H9 (cell line): ENCODE measurements at places on chromosomes 5 and 9. TPM values are rescaled to one million over a fixed set of nuclear protein-coding genes. Genes with fewer than 3 reads are reported as not detected.

Gene FOXD4
- 0.20 and 0.22 TPM in 2 replicates for total RNA-seq

Gene TAS2R1
- not detected in 2 replicates for total RNA-seq

Gene CWC27
- 41.9 TPM in 2 replicates for total RNA-seq

Gene CER1
- total RNA-seq: 22.3 and 24.3 TPM in 2 replicates

Gene NREP
- total RNA-seq: 159 and 163 TPM in 2 replicates

Gene TRIM7
- not detected in 2 replicates for total RNA-seq

Gene IL7R
- not detected in 2 replicates for total RNA-seq

Gene IL4
- not detected in 2 replicates for total RNA-seq

Gene NPM1
- total RNA-seq: 3,020 and 3,122 TPM in 2 replicates

DNA sequence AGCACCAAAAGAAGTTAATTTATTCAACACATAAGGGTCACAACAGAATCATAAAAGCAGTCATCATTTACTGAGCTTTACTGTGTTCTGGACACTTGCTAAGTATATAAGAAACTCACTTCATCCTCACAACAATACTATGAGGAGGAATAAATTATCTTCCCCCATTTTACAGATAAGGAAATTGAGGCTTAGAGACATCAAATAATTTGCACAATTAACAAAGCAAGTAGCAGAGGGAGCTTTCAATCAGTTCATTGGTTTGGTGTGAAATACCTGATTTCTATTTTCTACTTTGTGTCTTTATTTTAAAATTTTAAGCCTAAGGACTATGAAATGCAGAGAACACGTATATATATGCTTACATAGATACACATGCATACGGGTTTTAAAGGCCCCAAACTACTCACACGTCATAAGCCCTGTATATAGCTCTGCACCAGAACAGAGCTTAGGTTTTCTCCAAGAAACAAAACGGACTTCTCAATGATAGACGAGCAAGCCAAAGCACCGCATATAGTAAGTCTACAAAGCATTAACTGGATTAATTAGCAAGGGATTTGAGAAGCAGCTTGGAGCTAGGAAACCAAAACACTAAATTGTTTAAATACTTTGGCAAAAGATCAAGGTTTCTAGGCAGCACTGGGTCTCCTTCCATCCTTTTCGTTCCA lies 95.6 kb downstream of the DENND1A start:
- no peak for DNase-seq

DNA sequence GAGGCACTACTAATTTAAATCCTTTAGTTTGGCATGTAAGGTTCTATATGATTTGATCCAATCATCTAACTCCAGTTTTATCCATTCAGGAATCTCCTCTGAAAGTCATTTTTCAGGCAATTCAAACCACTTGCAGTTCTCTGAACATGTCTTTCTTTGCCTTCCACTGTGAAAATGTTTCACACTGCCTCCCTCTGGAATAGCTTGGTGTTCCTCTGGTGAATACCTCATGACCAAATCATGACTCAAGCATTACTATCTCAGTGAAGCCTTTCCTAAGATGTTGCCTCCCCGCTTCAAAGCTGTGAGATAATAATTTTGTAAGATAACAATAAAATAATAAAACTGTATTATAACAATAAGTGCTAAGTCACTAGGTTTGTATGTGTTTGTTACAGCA lies 981.1 kb downstream of the DTWD2 start:
- no peak for DNase-seq

GRCh38 chr5:25006237-25006636 lies 361.5 kb upstream of the CDH10 start:
- DNase-seq: no peak

GRCh38 chr9:132447346-132447745 lies 37.3 kb downstream of the CFAP77 start:
- peak; percentile 84 for DNase-seq

DNA sequence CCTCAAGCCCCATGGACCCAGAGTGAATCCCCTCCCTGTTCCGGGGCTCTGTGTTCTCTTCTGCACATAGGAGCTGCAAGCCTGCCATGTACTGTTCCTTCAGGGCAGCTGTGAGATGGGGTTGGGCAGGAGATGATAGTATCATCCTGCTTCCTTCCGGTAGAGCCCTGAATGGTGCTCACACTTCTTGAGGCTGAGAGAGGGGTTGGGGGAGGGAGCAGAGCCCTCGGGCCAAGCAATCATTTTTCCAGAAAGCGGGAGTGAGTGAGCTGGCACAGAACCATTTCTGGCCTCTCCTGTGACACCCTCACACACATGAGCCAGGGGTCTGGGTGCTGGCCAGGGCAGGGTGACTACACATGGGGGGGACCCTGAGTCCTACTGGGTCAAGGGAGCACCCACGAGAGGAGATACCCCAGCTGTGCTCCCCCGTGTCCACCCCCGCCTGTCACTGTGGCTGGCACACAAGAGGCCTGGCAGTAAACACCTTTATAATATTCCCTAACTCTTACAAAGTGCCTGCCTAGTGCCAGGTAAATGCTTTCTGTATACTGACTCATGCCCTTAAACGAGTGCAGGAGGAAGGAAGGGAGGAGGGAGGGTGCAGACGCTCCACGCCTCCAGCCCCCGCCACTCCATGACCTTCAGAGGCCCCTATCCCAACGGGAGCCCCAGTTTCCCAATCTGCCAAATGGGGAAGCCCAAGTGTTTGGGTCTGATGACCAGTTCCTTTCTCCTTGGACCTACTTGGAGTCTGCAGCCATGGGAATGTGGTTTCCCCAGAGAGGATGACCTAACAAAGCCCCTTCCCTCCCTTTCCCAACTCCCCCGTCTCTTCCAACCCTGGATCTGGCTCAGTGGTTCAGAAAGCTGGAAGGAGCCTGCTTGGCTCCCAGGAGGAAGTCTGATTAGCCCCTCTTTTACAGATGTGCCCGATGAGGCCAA lies 15.5 kb downstream of the AKNA start:
- DNase-seq: no peak

DNA sequence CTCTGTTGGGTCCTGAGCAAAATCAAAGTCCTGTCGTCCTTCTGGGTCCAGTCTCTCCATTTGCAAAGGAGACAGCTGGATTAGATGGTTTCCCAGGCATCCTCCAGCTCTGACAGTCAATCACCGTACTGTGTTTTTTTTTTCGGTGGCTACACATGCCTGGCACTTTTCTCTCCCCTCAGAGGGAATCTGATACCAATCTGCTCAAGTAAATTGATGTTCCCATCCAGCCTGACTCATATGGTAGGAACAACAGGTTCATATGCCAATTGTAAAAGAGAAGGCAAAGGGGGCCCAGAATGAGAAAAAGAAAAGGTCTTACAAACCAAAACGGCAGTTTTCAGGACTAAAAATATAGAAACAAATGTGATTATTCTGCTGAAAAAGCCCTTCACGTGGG lies 1.2 kb downstream of the FBXO10 start:
- DNase-seq: no peak

DNA sequence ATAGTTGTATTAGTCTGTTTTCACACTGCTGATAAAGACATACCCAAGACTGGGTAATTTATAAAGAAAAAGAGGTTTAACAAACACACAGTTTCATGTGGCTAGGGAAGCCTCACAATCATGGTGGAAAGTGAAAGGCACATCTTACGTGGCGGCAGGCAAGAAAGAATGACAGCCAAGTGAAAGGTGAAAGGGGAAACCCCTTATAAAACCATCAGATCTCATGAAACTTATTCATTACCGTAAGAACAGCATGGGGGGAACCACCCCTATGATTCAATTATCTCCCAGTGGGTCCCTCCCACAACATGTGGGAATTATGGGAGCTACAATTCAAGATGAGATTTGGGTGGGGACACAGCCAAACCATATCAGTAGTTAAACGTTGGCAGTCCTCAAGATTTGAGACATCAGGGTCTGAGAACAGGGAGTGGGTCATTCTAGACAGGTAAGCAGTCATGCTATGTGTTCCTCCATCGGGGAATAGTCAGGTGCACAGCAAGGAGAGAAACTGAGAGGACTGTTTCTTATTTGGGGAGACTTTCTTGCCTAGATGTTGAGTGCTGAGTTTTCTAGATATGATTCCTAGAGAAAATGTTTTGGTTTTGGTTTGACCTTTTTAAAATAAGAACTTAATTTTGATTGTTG lies 45.8 kb upstream of the ENTREP1 start:
- no peak for DNase-seq

DNA sequence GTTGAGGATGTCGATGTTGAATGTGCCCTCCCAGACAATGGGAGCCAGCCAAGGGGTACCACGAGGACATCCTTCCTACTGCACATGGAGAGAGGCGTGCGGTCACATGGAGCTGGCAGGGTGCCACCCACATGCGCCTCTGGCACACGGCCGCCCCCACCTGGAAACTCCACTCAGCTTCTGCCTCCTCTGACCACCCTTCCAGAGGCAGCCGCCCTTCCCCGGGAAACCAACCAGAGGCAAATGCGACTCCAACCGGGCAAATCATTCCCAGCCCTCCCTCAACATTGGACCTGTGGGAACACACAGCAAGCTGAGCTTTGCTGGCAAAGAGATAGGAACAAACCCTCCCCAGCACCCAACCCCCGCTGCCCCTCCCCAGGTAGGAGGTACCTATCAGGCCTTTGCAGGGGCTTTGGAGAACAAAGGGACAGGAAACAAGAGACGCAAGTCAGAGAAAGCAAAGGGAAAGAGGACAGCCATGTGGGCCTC lies 17.5 kb downstream of the ABO start:
- DNase-seq: no peak

- DNase-seq: no peak
Measured at GRCh38 chr9:104238668-104239067, 144.6 kb downstream of the SMC2 start.

- peak; percentile 76 for DNase-seq
Measured at GRCh38 chr5:122498163-122498562, 186.1 kb downstream of the SNCAIP start.

DNA sequence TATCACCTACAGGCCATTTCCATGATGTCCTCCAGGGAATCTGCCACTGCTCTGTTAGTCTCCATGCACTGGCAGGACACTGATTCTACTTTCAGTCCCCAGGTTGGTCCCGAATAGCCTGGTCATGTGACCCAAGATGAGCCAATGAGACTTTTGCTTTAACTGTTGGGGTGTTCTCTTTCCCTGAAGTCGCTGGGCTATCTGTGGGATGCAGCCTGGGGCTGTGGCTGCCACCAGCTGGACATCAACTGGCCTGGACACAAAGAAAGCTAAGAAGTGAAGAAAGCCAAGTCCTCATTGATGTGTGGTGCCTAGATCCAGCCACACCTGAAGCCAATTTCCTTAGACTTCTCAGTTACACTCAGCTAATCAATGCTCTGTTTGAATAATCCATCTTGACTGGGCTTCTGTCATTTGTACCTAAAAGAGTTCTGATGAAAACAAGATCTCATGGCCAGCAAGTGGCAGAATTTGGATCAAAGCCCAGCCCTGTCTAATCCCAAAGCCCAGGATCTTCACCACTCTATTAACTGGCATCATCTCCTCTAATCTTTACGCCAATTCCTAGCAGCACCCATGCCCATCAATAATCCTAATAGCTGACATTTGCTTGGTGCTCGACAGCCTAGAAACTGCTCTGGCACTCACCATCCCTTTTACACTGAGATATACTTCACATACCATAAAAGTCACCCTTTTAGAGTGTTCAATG lies 37.0 kb downstream of the SH3PXD2B start:
- no peak for DNase-seq

GRCh38 chr5:100584069-100584468 lies 48.9 kb downstream of the FAM174A start:
- DNase-seq: no peak
